Activated naive CD4-positive, alpha-beta T cell treated with Interleukin-2 at 50 U/mL for 16 hours (primary cell): ENCODE measurements at places on chromosomes 11 and 22.

DNA sequence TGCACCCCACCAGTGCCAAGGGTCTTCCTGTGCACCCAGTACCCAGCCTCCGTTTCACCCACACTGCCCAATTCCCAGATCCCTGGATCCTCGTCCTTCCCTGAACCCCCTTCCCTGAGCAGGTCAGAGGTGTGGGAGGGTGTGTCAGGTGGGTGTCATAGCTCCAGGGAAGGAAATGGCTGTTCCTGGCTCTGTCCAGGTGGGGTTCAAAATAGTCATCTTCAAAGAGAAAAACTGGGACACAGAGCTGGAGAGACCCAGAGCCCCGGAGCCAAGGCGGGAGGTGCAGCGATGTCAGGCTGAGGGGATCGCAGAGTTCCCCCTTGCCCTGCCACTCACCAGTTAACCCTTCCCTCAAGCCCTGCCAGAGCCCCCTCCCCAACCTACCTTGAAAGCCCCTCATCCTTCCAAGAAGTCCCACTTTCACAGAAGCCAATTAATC lies 698 bp downstream of the C1QTNF4 start:
- DNase-seq, result no peak

DNA sequence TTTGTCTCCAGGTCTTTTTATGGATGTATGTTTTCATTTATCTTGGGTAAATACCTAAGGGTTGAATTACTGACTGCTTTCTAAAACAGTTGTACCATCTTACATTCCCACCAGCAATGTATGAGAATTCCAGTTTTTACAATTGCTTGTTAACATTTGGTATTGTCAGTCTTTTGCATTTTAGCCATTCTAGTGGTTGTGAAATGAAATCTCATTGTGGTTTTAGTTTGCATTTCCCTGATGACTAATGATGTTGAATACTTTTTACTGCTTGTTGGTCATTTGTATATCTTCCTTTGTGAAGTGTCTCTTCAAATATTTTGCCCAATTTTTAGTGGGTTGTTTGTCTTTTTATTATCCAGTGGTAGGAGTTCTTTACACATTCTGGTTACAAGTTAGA lies 92.8 kb downstream of the ARFGAP2 start:
- DNase-seq, result no peak

GRCh38 chr11:114166897-114167323 lies 107.4 kb downstream of the ZBTB16 start:
- DNase-seq, result no peak

GRCh38 chr22:42412744-42413333 lies 19.4 kb downstream of the NFAM1 start:
- DNase-seq, result no peak

GRCh38 chr11:130677486-130678153 lies 229.2 kb downstream of the ADAMTS15 start:
- no peak for DNase-seq

DNA sequence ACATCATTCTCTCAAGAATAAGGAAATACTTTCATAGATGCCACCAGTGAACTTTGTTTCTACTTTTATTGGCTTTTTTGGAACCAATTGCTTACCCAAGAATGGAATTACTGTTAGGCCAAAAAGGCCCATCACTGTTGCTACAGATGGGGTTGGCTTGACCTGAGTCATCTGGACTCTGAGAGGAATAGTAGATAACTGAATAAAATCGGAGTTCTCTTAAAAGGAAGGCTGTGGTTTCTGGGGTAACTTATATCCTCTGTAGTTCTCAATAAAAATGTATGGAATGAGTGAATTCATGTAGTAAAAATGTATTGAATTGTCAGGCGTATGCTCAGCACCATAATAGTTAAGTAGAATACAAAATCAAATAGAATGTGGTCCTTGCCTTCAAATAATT lies 56.6 kb downstream of the ARHGEF12 start:
- DNase-seq, result no peak

DNA sequence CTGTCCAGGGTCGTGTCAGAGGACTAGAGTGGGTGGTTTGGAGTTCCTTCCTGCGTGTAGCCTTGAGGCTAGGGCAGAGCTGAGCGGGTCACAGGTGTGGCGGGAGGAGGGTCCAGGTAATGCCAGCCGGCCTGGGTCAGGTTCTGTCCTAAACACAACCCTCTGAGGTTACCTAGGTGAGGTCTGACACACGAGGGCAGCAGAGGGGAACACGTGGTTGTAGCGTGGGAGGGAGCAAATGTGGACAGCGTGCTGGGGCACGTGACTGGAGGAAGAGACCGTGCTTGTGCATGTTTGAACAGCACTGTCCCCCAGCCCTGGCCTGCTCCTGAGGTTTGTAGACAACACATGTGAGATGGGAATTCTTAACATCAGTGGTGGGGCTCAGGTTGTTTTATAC lies 13.1 kb downstream of the MOV10L1 start:
- DNase-seq, result no peak

DNA sequence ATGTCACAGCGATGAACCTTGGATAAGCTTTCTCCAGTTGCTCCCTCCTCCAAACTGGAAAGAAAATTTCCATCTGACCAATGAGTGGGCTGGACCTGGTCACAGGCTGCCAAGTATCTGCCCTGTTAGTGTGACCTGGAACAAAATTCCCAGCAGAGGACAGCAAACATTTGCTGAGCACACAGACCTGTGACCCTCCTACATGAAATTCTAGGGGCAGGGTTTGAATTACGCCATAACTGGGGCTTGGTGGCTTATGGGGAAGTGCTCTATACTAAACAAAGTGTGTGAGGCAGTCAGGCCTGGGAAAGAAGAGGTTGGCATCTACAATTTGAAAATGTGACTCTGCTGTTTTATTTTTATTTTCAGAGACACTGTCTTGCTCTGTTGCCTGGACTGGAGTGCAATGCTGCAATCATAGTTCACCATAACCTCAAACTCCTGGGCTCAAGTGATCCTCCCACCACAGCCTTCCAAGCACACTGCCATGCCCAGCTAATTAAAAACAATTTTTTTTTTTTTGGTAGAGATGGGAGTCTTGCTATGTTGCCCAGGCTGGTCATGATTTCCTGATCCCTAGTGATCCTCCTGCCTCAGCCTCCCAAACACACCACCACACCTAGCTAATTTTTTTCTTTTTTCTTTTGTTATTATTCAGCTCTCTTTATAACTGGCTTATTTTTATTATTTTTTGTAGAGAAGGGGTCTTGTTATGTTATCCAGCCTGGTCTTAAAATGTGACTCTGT lies 13.6 kb upstream of the XBP1 start:
- DNase-seq, result no peak

DNA sequence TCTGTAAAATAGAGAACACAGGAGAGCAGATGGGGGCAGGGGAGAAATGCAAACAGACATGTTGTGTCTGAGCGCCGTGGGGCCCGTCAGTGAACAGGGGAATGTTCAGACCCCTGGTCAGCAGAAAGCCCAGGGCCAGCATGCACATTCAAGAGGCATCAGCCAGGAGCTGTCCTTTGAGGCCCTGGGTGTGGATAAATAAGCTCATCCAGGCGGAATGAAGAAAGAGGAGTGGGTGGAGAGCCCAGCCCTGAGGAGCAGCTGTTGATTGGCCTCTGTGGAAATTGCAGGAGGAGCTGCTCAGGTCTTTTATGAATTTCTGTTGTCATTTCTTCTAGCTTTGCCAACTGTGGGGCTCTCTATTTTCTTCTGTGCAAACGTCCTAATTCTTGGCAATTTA lies 49.7 kb upstream of the CECR2 start:
- DNase-seq, result no peak

DNA sequence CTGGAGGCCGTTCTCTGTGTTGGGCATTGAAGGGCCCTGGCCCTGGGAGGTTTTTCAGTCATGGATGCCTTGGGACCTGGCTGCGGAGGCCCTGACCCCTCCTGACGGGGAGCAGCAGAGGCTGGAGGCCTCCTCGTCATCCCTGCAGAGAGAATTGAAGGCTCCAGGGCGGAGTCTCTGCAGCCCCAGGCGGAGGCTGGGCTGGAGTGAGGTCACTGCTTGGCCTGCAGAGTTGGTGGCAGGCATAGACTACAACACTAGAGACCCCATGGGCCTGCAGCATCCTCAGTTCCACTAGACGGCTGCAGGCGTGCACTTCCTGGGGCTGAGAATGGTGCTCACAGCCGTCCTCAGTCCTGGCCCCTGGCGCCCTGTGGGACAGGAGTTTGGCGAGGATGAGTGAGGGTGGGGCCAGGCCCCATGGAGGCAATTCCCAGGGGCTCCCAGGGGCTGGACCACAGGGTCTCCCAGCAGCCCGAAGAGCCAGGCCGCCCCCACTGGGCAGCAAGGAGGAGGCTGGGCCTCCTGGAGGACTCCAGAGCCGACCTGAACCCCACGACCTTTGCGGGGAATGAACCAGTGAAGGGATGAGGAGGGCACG lies 1194.9 kb downstream of the BRD1 start:
- DNase-seq, result no peak

GRCh38 chr22:20774882-20775281 lies 969 bp downstream of the SERPIND1 start:
- no peak for DNase-seq
